GM04503 (cell line): ENCODE measurements at places on chromosomes 16 and 17.

- DNase-seq: no peak
These were observed 2.7 kb upstream of the CES1 start for GRCh38 chr16:55835581-55835980.

DNA sequence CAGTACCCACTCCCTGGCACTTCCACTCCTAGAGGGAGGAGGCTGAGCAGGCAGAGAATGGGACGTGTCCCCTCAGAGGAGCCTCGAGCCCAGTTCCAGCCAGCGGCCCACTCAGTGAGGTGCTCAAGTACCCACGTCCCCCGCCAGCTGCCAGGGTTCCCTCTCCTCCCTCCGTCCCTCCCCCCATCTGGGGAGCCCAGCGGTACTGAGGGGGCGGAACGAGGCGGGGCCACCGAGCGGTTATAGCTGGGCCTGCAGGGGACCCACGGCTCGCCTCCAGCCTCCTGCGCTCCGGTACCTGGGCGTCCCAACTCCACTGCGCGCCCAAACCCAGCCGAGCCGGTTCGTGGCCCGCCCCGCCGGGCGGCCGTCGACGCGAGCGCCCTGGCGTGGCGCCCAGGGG lies at the start of gene NPW:
TSS of gene NPW (plus strand) at position 268 of the 403 bp plus-strand sequence.
- no peak for DNase-seq

- no peak for DNase-seq
These were observed 15.8 kb downstream of the PGS1 start for GRCh38 chr17:78394209-78394608.

DNA sequence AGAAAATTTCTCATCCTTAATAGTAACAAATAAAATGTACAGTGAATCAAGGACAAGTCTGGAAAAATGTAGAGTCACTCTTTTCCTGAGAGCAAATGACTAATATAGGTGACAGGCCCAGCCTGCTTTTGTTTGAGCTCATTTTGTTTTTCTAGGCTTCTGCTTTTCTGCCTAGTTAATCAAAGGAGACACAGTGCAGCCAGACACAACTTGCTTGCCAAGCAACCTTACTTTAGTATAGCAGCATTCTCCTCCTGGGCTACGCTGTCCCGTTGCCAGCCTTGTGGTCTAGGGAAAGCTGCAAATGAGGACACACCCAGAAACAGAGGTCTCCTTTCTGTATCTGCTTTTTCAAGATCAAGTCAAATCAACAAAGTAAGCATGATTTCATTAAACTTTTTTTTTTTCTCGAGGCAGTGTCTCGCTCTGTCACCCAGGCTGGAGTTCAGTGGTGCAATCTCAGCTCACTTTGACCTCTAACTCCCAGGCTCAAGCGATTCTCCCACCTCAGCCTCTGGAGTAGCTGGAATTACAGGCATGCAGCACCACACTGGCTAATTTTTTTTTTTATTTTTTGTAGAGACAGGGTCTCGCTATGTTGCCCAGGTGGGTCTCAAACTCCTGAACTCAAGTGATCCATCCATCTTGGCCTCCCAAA lies 17.2 kb downstream of the GINS3 start:
- no peak for DNase-seq

DNA sequence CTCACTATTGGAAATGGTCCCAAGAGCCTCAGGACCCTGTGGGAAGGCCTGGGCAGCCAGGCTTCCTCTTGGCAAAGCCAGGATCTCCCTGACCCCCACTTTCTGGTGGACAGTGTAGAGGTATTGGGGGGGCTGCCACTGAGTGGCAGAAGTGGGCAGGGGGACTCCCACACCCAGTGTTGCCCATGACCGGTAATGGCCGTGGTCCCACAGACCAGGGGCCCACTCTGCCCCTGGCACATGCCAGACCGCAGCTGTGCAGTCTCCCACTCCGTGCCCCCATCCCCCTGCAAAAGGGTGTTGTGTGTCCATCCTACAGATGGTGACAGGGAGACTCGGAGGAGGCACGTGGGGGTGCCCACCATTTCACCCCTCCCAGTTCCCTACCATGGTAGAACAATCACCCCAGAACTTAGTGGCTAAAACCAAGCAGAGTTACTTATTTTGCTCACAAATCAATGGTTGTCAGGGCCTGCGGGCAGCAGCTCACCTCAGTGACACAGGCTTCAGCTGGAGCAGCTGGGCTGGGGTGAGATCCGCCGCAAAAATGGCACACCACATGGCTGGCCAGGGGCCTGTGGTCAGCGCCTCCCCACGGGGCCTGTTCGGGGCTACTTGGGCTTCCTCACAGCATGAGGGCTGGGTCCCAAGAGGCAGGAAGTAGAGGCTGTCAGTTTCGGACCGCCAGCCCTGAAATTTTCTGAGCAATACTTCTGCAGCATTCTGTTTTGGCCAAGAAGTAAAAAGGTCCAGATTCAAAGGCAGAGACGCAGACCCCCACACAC lies 59.0 kb upstream of the ZNF469 start:
- no peak for DNase-seq

DNA sequence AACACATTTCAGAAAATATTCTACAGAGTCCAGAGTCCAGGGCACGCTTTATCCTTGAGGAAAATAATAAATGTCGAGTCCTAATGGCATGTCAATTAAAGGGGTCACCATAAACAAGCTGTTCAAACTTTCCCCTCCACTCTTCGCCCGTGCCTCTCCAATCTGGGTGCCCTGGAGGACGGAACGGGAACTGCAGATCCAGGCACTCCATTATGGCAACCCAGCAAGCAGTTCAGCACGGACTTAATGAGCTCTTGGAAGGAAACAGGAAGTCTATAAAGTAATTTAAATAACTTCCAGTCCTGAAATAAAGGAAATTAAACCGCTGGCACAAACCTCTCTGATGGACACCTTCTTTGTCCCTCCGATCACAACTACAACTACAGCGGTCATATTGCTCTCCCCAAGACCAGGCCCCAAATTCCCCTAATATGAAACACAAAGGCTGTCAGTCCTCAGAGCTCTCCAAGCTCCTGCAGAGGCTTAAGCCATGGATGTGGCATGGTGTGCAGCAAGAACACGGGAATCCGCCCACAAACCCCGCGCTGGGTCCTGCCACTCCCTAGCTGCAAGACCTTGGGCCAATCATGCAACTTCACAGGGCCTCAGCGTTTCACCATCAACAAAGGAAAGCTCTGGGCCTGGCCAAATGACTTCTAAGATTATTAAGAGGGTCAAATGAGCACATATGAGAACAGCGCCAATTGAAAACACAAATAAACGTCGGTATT lies 52.6 kb downstream of the ZFHX3 start:
- DNase-seq: no peak

GRCh38 chr17:45958994-45959665 lies 39.9 kb upstream of the STH start:
- no peak for DNase-seq
